ENCODE measurements at places on chromosomes 13 and 19.

DNA sequence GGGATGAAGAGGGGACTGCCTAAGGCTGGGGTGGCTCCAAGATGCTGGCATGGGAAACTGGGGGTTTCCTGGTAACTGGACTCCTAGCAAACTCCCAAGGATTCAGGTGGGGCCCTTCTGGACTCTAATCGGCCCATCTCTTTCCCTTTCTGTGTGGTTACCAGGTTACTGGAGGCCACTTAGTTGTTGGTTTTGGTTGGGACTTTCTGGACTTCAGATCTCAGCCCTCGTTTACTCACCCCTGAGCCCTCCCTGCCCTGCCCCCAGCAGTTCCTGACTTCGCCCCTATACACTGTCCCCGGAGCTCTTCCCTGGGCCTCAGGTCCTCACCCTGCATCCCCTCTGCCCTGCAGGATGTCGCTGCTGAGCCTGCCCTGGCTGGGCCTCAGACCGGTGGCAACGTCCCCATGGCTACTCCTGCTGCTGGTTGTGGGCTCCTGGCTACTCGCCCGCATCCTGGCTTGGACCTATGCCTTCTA lies 328 bp downstream of the CYP4F12 start:
- DNase-seq = peak; percentile 60

DNA sequence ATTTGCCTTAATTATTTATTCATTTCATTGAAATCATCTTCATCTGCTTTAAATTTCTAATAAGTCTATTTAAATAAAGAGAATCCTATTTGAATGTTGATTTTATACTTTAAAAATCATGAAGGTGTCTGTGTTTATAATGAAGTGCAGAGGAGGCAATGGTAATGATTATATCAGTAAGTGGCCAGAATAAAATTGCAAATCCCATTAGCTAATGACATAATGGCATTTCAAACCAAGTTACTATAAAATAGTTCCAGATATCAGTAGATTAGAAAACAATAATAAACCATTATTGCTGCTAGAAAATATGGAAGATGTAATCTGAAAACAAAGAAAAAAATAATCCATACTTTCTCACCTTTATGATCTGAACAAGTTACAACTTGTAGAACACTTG lies 647.8 kb upstream of the KLHL1 start:
- no peak for DNase-seq

GRCh38 chr13:98228661-98229341 lies 51.7 kb upstream of the RNF113B start:
- DNase-seq = no peak

- no peak for DNase-seq
Measured at GRCh38 chr13:60275208-60275607, 111.5 kb upstream of the DIAPH3 start.

GRCh38 chr19:15369594-15369891 lies 10.0 kb downstream of the AKAP8 start:
- no peak for DNase-seq

DNA sequence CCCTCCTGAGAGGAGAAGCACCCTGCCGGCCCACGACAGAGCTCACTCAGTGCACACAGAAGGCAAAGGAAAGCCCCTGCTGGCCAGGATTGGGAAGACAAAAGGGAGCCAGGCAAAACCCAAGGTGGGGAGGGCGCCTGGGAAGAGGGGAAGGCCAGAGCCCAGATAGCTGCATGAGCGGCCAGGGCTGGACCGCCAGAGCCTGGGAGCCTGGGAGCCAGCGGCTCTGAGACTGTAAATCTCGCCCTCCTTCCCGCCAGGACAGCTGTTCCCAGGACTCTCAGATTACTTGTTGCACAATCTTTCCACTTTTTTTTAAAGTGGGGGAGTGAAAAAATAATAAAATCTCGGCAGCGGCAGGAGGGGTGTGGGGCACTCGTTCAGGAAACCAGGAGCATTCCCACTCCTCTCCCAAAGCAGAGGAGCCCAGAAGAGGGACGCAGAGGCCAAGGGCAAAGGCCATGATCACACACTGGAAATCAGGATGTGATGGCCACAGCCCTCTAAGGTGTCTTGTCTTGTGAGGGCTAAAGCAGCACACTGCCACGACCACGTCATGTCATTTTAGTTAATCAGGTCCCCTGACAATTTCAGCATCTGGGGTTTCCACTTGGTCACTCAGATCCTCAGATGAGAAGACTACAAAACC lies 19.6 kb upstream of the EPHX3 start:
- DNase-seq = peak; percentile 56

- DNase-seq = no peak
Measured at GRCh38 chr19:31979362-31979761, 366.0 kb upstream of the ZNF507 start.

DNA sequence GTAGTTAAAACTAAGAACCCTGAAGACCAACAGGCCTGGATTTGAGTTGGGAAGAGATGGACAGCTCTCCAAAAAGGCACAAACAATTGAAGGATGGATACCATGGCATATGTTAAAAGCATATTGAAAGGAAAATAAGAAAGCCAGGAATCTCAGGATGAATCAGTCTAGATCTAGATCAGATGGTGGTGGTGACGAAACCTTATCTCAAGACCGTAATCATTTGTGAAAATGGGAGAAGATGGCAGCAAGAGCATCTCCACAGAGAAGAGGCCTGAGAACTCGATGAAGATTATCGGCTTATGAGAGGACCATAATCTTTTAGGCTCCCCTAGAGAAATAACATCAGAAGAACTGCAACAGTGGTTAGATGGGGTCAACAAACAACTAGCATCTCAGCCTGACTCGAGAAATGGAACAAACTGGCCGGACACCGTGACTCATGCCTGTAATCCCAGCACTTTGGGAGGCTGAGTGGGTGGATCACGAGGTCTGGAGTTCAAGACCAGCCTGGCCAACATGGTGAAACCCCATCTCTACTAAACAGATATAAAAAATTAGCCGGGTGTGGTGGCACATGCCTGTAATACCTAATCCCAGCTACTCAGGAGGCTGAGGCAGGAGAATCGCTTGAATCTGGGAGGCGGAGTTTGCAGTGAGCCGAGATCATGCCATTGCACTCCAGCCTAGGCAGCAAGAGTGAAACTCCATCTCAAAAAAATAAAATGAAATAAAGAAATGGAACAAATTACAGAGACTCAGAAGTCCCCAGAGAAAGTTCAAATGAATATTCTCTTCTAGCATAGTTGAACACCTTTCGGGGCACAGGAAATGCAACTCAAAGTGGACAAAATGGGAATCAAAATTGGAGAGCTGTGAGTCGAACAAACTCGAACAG lies 47.6 kb downstream of the FOXO1 start:
- DNase-seq = no peak

GRCh38 chr19:3186160-3186688 lies 494 bp downstream of the NCLN start:
- no peak for DNase-seq

DNA sequence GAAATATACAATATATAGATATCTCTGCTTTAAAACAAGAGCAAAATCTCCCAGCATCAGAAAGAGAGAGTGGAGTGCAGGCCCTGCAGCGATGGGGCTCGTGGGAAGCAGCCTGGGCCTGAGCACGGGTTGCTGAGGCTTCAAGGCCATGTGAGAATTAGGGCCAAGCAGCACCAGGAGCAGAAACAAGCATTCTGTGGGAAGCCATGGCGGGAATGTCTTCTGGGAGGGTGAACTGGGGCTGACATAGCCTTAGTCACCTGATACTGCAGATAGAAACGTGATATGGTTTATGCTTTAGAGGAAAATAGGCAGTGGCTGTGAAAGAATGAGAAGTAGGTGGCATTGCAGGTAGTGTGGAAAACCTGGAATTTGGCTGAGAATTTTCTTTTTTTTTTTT lies 472.3 kb downstream of the IRS2 start:
- no peak for DNase-seq

- no peak for DNase-seq
Measured at GRCh38 chr13:62193919-62194318, 778.3 kb upstream of the PCDH20 start.

DNA sequence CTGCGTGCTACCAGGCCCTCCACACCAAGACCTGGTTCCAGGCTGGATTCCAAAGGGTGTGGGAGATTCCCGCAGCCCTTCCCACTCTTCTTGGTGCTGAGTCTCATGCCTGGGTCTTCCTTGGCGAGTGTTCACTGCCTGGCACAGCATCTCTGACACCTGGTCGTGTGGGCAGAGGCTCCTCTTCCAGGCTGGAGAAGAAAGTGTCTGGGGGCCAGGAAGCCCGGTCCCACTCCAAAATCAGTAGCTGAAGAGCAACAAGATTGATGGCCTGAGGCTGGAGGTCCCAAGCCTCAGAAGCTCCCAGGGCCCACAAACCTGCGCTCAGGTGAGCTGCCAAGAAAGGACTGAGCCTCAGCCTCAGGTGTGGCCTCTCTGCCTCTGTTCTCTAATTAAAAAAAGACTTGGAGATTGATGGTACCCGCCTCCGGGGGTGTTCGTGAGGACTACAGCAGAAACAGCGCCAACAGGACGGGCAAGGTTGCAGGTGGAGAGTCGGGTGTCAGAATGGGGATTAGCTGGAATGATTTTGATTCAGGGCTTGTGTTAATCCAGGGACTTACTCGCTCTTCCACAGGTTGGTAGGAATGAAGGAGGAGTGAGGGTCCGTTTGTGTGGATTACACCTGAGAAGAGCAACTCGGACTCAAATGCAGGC lies 217.5 kb downstream of the TEX29 start:
- DNase-seq = no peak

- DNase-seq = no peak
Measured at GRCh38 chr13:63463782-63464610, 2048.3 kb upstream of the PCDH20 start.

DNA sequence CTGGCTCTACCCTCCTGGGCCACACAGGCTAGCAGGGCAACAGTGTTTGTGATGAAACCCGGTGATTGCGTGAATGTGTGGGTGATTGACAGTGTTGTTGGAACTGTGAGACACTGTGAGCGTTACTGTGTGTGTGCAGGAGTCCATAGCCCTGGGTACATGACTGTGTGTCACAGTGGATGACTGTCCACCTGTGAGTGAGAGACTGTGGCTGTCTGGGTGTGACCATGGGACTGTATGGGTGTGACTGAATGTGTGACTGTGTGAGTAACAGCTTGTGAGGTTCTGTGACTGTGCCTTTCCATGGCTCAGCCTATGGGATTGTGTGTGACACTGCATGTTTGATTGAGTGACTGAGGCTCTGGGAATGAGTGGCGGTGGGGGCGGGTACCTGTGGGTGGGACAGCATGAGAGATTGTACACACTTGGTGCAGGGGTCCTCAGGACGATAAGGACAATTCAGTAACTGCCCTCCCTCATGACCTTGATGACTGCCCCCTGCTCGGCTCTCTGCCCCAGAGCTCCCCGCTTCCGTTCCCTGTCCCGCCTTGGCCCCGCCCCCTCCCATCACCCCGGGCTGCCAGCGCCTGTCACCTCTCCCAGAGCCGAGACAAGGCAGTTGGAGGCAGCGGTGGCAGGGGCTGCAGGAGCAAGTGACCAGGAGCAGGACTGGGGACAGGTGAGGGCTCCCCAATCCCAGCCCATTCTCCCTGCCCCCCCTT lies at the start of gene GIPR:
TSS of gene GIPR (plus strand) at position 602 of the 722 bp plus-strand sequence. CDS start 1,300 bp downstream, outside the sequence.
- DNase-seq = peak; percentile 85

GRCh38 chr13:79393564-79394249 lies 12.3 kb downstream of the RBM26 start:
- DNase-seq = peak; percentile 33

DNA sequence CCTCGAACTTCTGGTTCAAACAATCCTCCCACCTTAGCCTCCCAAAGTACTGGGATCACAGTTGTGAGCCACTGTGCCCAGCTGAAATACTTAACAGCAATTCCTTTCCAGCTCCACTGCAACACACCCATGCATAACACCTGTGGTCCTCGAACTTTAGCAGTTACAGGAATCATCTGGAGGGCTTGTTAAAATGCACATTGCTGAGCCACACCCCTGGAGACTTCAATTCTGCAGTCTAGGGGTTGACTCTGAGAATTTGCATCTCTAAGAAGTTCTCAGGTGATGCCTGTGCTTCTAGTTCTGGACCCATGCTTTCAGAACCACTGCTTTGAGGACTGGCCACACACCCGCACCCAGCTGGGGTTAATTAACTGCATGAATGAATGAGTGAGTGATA lies 53.1 kb upstream of the UBL3 start:
- DNase-seq = peak; percentile 62

- DNase-seq = no peak
Measured at GRCh38 chr13:38866649-38867048, 124.0 kb downstream of the STOML3 start.

- no peak for DNase-seq
Measured at GRCh38 chr19:54275951-54276350, 5.0 kb downstream of the LILRB2 start.

- DNase-seq = peak; percentile 83
Measured at GRCh38 chr19:13234518-13234917, 84.3 kb downstream of the IER2 start.

DNA sequence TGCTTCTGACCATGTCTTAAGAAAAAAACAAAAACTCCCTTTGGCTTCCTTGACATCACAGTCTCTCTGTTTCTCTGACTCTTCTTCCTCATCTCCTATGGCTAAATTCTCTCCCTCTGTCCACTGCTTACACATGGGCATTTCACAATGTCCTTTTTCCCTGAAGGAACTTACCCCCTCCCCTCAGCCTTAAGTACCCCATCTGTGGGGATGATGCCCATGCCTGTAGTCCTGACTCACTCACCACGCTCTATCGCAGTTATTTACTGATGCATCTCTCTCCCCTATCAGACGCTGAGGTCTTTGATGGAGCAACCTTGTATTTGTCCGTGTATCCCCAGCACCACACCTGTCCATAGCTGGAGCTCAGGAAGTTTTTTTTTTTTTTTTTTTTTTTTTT lies 32.4 kb downstream of the ACTN4 start:
- no peak for DNase-seq

DNA sequence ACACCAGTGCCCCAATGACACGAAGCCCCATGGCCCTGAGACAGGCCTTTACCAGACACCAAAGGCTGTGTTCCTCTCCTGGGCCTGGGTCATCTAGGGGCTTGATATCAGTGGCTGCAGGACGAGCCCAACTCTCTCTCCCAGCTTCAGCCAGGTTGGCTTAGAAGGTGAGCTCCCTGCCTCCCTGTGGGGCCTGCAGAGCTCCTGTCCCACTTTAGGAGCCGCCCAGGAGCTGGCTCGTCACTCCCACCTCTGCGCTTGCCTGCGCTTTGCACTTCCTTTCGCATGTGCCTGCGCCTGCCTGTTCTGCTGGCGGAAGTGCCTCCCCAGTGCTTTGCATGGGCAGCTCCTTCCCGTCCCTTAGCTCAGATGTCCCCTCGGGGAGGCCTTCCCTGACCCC lies 4.9 kb downstream of the CALM3 start:
- no peak for DNase-seq

DNA sequence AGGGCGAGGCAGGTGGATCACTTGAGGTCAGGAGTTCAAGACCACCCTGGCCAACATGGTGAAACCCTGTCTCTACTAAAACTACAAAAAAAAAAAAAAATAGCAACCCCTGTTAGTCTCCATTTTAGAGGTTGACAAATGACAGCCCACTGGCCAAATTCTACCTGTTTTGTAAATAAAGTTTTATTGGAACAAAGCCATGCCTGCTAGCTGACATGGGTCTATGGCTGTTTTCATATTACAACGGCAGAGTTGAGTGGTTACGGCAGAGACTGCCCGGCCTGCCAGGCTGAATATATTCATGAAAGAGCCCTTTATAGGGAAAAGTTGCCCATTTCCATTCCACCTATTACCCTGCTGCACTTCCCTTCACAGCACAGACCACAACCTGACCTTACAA lies 103.3 kb downstream of the ZNF557 start:
- no peak for DNase-seq

- no peak for DNase-seq
Measured at GRCh38 chr19:47569331-47569730, 3.6 kb downstream of the ZNF541 start.

GRCh38 chr13:52070929-52071523 lies 46.5 kb downstream of the UTP14C start:
- DNase-seq = no peak

GRCh38 chr19:6501740-6502648 lies at the start of gene TUBB4A:
Gene TUBB4A, minus strand, starts transcription at chr19:6502309. Its CDS starts 97 bp downstream, at chr19:6502212.
- no peak for DNase-seq

- no peak for DNase-seq
Measured at GRCh38 chr13:36862002-36862685, 43.1 kb downstream of the RFXAP start.

Measured in colonic mucosa (tissue), 4 donors.